Vagina (tissue), 2 donors: ENCODE measurements at places on chromosomes 4 and X.
A peak's percentile ranks its signal among the peaks of the same experiment; 100 is the strongest.

- no peaks in the 10 kb centered on the region for H3K4me1 ChIP-seq
- no peak for DNase-seq
- no peaks in the 10 kb centered on the region for H3K36me3 ChIP-seq
- H3K27me3 ChIP-seq = no peaks in the 10 kb centered on the region
- peak overlapping the region; percentile 10 for H3K4me3 ChIP-seq
Measured at GRCh38 chr4:186095406-186095805, 9.1 kb upstream of the FAM149A start.

- no peak overlapping the region for H3K4me3 ChIP-seq
- H3K36me3 ChIP-seq = no peaks in the 10 kb centered on the region
- H3K27ac ChIP-seq = no peak overlapping the region
- H3K27me3 ChIP-seq = no peaks in the 10 kb centered on the region
Measured at GRCh38 chr4:138871555-138871875, 144.1 kb upstream of the NOCT start.

DNA sequence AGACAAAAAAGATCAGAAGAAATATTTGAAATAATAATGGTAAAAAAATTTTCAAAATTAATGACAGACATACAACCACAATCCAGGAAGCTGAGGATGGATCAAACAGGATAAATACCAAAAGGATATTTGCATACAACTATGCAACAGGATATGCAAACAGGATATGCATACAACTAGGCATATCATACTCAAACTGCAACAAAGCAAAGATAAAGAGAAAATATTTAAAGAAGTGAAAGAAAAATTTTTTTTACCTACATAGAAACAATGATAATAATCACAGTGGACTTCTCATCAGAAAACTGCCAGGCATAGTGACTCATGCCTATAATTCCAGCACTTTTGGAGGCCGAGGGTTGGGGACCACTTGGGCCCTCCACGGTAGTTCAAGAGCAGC lies 11.3 kb upstream of the DHX15 start:
- H3K36me3 ChIP-seq = no peaks in the 10 kb centered on the region
- H3K27ac ChIP-seq = no peak overlapping the region
- H3K4me1 ChIP-seq = no peaks in the 10 kb centered on the region
- DNase-seq = no peak
- H3K27me3 ChIP-seq = no peaks in the 10 kb centered on the region
- H3K4me3 ChIP-seq = no peak overlapping the region

DNA sequence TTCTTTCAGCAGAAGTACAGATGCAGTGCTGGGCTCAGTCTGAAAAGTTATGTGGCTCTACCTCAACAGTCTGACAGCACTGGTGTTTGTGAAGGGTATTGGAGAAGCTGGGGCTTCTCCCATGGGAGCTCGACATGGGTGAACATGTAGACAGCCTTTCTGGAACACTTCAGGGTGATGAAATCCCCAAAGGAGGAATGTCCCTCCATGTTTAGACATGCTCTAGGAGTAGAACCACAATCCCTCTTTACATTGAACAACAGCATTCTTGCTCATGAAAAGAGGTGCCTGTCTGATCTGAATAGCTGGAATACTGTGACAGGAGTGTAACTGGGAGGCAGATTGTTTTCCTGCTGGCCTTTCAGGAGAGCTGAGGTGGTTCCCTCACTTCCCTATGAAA lies 53.8 kb upstream of the NAP1L2 start:
- no peak overlapping the region for H3K4me3 ChIP-seq
- no peak overlapping the region for H3K27ac ChIP-seq
- no peaks in the 10 kb centered on the region for H3K4me1 ChIP-seq
- H3K36me3 ChIP-seq = no peaks in the 10 kb centered on the region
- H3K27me3 ChIP-seq = no peaks in the 10 kb centered on the region
- no peak for DNase-seq

- H3K4me1 ChIP-seq = peaks cover 8% of the 10 kb centered on the region
- H3K27ac ChIP-seq = no peak overlapping the region
- H3K4me3 ChIP-seq = no peak overlapping the region
- DNase-seq = no peak
- no peaks in the 10 kb centered on the region for H3K36me3 ChIP-seq
Measured at GRCh38 chrX:31200430-31200829, 128.6 kb upstream of the FTHL17 start.

DNA sequence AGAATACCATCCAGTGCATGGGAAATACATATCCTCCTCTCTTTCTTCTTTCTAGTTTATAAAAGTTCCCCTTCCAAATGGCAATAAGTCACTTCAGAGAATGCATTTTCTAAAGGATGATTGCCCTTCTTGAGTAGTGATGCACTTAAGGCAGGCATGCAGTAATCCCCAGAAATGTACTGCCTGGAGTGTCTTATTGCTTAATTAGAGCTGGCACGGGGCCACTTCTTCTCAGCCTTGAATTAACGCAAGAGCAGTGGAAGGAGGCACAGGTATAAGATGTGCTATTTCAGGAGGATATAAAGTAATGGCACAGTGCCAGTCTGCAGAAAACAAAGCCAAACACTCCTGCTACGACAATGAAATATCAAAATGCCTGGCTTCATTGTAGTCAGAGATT lies 371.4 kb upstream of the FAM241A start:
- H3K36me3 ChIP-seq = no peaks in the 10 kb centered on the region
- H3K4me3 ChIP-seq = no peak overlapping the region
- no peak overlapping the region for H3K27ac ChIP-seq
- H3K27me3 ChIP-seq = no peaks in the 10 kb centered on the region
- DNase-seq = no peak

DNA sequence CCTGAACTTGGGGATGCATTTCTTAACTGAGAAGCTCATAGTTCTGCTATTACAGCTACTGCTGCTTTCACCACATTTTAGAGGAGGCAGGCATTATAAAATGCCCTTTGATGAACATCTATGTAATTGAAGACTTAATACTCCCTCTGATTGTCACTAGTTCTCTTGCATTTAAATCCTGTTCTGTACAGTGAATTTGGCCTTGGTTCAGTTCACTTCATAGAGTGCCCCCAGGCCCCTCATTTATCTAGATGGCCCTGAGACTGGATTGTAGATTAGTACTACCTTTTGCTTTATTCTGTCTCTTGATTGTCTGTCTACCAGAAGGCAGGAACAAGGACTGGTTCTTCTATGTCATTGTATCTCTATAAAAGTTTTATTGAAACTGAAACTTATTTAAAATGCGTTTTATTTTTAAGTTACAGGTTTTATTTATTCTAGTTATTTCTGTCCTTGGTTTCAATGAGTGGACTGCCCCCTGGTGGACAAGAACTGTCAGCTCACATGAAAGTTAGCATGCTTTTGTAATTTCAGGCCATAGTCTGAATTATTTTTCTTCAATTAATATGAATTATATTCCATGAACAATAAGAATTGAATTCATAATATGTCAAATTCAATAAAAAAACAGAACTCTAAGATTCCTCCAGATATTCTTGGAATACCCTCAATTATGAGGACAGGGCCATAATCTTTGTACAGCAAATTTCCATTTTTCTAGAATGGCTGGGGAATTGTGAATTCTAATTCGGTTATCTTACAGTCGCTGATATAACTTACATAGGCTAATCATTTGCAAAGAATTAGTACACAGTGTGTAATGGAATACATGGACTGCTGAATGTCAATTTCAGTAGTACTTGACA lies 47.2 kb upstream of the TMEM33 start:
- H3K27ac ChIP-seq = no peak overlapping the region
- no peaks in the 10 kb centered on the region for H3K27me3 ChIP-seq
- DNase-seq = no peak
- H3K4me1 ChIP-seq = no peaks in the 10 kb centered on the region
- no peaks in the 10 kb centered on the region for H3K36me3 ChIP-seq
- H3K4me3 ChIP-seq = no peak overlapping the region

DNA sequence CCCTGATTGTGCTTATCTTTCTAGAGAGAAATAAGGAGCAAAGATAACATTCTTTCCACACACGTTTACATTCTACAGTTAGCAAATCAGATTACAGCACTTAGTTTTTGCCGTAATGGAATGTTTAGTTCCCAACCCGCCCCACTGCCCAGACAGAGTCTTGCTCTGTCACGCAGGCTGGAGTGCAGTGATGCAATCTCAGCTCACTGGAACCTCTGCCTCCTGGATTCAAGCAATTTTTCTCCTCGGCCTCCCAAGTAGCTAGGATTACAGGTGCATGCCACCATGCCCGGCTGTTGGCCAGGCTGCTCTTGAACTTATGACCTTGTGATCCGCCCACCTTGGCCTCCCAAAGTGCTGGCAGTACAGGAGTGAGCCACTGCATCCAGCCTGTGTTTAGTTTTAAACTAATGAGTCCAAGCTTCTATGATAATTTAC lies 8.4 kb upstream of the PRPS1 start:
- H3K36me3 ChIP-seq = no peaks in the 10 kb centered on the region
- DNase-seq = no peak
- H3K27me3 ChIP-seq = no peaks in the 10 kb centered on the region
- H3K27ac ChIP-seq = no peak overlapping the region

DNA sequence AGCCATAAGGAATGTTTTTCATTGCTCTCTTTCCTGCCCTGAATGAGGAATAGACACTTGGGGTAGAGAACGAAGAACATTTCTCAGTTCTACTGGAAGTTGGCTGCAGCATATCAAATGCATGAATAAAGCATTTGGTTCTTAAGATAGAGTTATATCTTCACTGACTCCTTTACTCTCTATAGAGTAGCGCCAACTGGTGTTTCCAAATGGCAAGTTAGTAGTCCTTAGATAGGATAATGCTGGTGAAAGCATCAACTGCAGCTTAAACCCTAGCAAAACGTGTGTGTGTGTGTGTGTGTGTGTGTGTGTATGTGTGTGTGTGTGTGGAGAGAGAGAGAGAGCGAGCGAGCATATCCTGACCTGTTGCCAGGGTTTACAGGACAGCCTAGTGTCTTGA lies 62.2 kb upstream of the FRMPD4 start:
- no peak overlapping the region for H3K27ac ChIP-seq
- no peak overlapping the region for H3K4me3 ChIP-seq
- no peaks in the 10 kb centered on the region for H3K4me1 ChIP-seq
- no peaks in the 10 kb centered on the region for H3K27me3 ChIP-seq
- no peaks in the 10 kb centered on the region for H3K36me3 ChIP-seq

GRCh38 chr4:86894455-86894854 lies 2.2 kb upstream of the C4orf36 start:
- no peaks in the 10 kb centered on the region for H3K36me3 ChIP-seq
- no peak overlapping the region for H3K4me3 ChIP-seq
- no peak overlapping the region for H3K27ac ChIP-seq
- peaks cover 12% of the 10 kb centered on the region for H3K4me1 ChIP-seq
- no peak for DNase-seq

- DNase-seq = no peak
- H3K27ac ChIP-seq = no peak overlapping the region
Measured at GRCh38 chr4:159706704-159707103, 603.8 kb downstream of the RAPGEF2 start.

- DNase-seq = no peak
- H3K4me1 ChIP-seq = no peaks in the 10 kb centered on the region
- no peaks in the 10 kb centered on the region for H3K36me3 ChIP-seq
- no peak overlapping the region for H3K27ac ChIP-seq
- no peak overlapping the region for H3K4me3 ChIP-seq
Measured at GRCh38 chr4:112593438-112594133, 43.1 kb downstream of the ZGRF1 start.

- H3K4me1 ChIP-seq = peaks cover 17% of the 10 kb centered on the region
- H3K27me3 ChIP-seq = no peaks in the 10 kb centered on the region
- H3K27ac ChIP-seq = no peak overlapping the region
- H3K36me3 ChIP-seq = no peaks in the 10 kb centered on the region
Measured at GRCh38 chr4:100420571-100420970, 97.3 kb downstream of the EMCN start.

GRCh38 chr4:154960476-154960875 lies 179.4 kb downstream of the RBM46 start:
- H3K27me3 ChIP-seq = no peaks in the 10 kb centered on the region
- H3K27ac ChIP-seq = no peak overlapping the region
- H3K4me3 ChIP-seq = no peak overlapping the region
- no peaks in the 10 kb centered on the region for H3K36me3 ChIP-seq

GRCh38 chr4:11791797-11792196 lies 363.1 kb upstream of the HS3ST1 start:
- H3K27me3 ChIP-seq = no peaks in the 10 kb centered on the region
- no peak for DNase-seq

- H3K4me3 ChIP-seq = no peak overlapping the region
- no peak overlapping the region for H3K27ac ChIP-seq
- no peaks in the 10 kb centered on the region for H3K36me3 ChIP-seq
- H3K4me1 ChIP-seq = no peaks in the 10 kb centered on the region
- no peaks in the 10 kb centered on the region for H3K27me3 ChIP-seq
Measured at GRCh38 chrX:137143864-137144263, 110.1 kb upstream of the GPR101 start.

DNA sequence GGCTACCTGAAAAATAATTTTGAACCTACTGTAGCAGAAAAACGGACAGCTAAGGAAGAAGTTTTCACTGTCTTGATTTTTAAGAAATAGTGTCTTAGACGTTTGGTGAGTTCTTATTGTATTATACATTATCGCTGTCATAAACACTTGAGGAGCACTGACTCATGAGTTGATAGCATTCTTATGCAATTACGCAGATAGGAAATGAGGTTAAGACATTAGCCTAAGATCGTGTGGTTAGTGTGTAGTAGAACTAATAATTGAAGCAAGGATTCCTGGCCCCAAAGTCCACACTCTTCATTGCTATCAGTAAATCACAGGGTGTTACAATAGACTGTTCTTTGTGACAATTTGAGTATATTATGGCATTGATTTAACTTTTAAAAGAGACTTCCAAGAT lies 238.1 kb downstream of the ARAP2 start:
- H3K27ac ChIP-seq = no peak overlapping the region
- DNase-seq = no peak
- no peaks in the 10 kb centered on the region for H3K36me3 ChIP-seq

DNA sequence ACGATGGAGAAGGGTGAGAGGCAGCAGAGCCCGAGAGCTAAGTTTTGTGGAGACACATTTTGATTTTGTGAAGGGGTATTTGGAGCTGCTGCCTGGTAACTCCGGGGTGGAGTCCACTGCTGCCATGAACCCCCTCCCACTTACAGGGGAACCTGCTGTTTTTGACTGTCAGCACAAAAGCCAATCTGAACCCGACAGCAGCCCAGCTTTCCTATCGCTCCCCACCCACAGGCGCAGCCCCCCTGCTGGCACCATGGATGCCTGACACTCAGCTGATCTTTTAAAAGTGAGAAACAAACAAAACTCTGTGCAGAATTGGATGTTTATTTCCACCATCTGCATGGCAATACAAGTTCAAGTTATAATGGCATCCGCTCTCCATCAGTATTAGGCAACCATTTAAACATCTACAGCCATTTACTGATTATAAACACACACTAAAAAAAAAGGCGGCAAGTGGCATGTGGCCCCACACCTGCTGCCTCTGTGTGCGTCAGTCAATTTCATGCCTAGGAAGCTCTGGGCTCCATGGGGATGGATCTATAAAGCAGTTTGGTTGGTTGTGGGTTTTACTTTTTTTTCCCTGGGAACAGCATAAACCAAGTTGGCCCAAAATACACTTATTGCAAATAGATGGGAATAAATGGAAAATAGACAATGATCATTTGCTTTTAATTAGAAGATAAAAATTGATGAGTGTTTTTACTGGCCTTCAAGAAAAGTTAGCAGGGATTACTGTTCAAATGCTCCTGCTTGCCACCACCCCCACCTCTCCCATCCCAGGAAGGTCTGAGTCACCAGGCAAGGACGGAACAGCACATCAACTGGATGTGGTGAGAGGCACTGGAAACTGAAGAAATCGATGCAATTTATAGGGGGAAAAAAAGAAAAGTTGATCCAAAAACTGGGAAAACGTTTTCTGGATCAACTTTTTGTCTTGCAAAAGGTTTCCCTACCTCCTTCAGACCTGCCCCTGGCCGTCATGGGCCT lies 46.0 kb downstream of the SEPSECS start:
- no peak overlapping the region for H3K27ac ChIP-seq
- no peaks in the 10 kb centered on the region for H3K36me3 ChIP-seq
- H3K27me3 ChIP-seq = no peaks in the 10 kb centered on the region
- H3K4me1 ChIP-seq = no peaks in the 10 kb centered on the region
- no peak overlapping the region for H3K4me3 ChIP-seq
